GM23338 (cell line): ENCODE measurements at places on chromosomes 7 and 10.
A peak's percentile ranks its signal among the peaks of the same experiment; 100 is the strongest.

DNA sequence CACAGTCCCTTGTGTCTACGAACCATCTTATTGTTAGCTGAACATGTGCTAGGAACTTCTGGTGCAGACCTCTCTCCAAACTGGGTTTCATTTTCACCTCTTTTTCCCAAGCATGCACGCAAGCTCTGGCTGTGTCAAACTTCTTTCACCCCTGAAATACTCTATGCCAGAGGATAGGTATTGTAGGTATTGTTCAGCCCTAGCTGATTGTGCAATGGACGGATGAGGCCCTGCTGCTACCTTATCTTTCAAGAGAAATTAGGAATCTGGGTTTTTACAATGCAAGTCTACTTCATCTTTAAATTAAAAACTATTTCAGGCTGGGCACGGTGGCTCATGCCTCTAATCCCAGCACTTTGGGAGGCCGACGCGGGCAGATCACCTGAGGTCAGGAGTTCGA, 28.3 kb upstream of the MRLN start:
- DNase-seq: no peak
- no peak overlapping the region for H3K27ac ChIP-seq
- H3K4me3 ChIP-seq: no peak overlapping the region
- H3K4me1 ChIP-seq: no peaks in the 10 kb centered on the region
- H3K36me3 ChIP-seq: no peaks in the 10 kb centered on the region

DNA sequence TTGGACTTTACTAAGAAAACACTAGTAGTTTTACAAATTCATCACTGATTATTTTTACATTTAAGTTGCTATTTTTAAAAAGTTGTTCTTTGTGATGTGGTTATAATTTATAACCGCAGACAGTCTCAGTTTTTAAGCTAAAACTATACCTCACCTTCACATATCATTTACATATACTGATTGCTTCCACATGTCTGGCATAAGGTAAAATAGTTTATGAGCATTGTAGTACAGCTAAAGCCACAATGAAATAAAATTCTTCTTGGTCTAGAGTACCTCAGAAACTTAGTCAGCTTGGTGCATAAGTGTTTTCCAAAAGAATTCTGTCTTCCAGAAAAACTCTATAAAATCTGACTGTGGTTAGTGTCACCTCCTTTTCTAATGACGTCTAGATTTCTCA, 13.0 kb downstream of the SEMA3A start:
- H3K27ac ChIP-seq: no peak overlapping the region
- no peak overlapping the region for H3K4me3 ChIP-seq
- DNase-seq: no peak
- H3K4me1 ChIP-seq: peaks cover 22% of the 10 kb centered on the region
- H3K27me3 ChIP-seq: no peaks in the 10 kb centered on the region

DNA sequence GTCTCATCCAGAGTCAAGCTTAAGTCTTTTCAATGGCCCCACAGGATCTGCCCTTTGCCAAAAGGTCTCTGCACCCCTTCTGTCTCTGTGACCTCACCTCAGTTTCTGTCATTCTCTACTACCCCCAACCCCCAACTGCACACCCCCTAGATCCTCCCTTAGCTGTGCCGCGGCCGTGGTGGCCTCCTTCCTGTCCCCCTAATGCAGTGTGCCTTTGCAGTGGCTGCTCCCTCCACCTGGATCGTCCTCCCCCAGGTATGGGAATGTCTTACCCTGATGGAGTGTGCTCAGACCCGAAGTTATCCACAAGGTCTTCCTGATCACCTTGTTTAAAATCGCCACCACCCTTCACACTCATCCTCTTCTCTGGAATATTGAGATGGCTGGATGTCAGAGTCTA, 9.6 kb downstream of the FGF8 start:
- no peaks in the 10 kb centered on the region for H3K36me3 ChIP-seq
- H3K27ac ChIP-seq: no peak overlapping the region
- H3K4me1 ChIP-seq: no peaks in the 10 kb centered on the region; the same call in 1 of the 2 replicates
- DNase-seq: no peak

DNA sequence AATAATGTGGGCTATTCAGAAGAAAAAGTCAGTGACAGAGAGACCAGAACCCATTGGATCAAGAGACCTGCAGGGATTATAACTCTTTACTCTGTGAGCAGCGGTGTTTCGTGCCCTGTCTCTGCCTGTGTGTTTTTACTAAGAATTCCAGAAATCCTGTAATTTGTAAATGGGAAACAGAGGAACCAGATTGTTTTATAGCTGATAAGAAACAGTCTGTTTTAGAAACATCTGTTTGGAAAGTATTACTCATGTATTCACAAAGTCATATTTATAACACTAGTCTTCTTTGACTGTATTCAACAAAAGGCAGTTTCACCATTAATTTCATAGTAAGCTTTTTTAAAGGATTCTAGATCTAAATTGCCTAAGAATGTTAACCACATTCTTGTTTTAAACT, 30.0 kb upstream of the VDAC2 start:
- no peak overlapping the region for H3K4me3 ChIP-seq
- no peak for DNase-seq
- H3K36me3 ChIP-seq: no peaks in the 10 kb centered on the region

GRCh38 chr7:45237788-45238461, 80.3 kb downstream of the RAMP3 start:
- H3K4me1 ChIP-seq: no peaks in the 10 kb centered on the region
- H3K4me3 ChIP-seq: no peak overlapping the region
- no peak for DNase-seq
- no peak overlapping the region for H3K27ac ChIP-seq

- H3K27me3 ChIP-seq: no peaks in the 10 kb centered on the region
- peak; percentile 57 for DNase-seq
- H3K36me3 ChIP-seq: peaks cover 35% of the 10 kb centered on the region
- no peak overlapping the region for H3K27ac ChIP-seq
- H3K4me1 ChIP-seq: no peaks in the 10 kb centered on the region
Measured at GRCh38 chr7:66140924-66141323, 26.3 kb downstream of the CRCP start.

DNA sequence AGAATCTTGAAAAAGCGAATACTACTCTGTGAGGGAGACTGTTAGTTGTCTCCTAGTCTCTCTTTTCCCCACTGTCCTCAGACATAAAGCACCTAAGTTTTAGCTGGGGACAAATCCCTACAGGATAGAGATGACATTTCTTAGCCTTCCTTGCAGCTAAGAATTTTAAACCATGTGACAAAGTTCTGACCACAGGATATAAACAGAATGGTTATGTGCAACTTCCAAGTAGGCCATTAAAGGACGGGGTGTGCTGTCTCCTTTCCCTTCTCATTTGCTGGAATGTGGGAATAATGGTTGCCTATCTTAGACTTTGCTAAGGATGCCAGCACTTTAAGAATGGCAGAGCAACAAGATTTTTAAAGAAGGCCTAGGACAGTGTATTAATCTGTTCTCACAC, 74.9 kb upstream of the PRPS1L1 start:
- no peaks in the 10 kb centered on the region for H3K4me1 ChIP-seq
- H3K4me3 ChIP-seq: no peak overlapping the region
- H3K27ac ChIP-seq: no peak overlapping the region
- DNase-seq: no peak
- H3K36me3 ChIP-seq: no peaks in the 10 kb centered on the region
- no peaks in the 10 kb centered on the region for H3K27me3 ChIP-seq

DNA sequence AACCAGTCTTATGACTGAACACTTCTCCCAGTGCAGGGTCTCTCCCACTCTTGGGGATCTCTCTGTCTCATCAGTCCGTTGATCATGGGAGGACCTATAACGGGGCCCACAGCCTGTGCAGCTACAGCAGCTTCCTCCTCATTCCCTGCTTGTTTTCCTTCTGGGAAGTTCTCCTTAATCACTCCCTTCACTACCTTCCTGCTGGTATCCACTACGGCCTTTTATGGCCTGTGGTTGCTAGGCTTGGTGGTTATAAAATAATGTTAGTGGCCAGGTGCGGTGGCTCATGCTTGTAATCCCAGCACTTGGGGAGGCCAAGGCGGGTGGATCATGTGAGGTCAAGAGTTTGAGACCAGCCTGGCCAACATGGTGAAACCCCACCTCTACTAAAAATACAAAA, 3.5 kb upstream of the ZNF282 start:
- H3K4me3 ChIP-seq: no peak overlapping the region
- no peak for DNase-seq
- H3K27me3 ChIP-seq: no peaks in the 10 kb centered on the region
- 0 out of 2 replicates have a peak, but pooled peaks cover 4% of the 10 kb centered on the region for H3K4me1 ChIP-seq
- no peaks in the 10 kb centered on the region for H3K36me3 ChIP-seq

GRCh38 chr7:29196191-29196590, 1.6 kb downstream of the CHN2 start:
- H3K27ac ChIP-seq: no peak overlapping the region
- H3K4me1 ChIP-seq: peaks cover 32% of the 10 kb centered on the region
- H3K4me3 ChIP-seq: 0 out of 2 replicates have a peak overlapping the region, but pooled peaks have one; percentile 76
- H3K36me3 ChIP-seq: no peaks in the 10 kb centered on the region
- H3K27me3 ChIP-seq: peaks cover 70% of the 10 kb centered on the region

GRCh38 chr7:155831807-155832524, 19.7 kb upstream of the SHH start:
- no peaks in the 10 kb centered on the region for H3K27me3 ChIP-seq
- no peaks in the 10 kb centered on the region; the same call in 1 of the 2 replicates for H3K4me1 ChIP-seq
- DNase-seq: no peak

DNA sequence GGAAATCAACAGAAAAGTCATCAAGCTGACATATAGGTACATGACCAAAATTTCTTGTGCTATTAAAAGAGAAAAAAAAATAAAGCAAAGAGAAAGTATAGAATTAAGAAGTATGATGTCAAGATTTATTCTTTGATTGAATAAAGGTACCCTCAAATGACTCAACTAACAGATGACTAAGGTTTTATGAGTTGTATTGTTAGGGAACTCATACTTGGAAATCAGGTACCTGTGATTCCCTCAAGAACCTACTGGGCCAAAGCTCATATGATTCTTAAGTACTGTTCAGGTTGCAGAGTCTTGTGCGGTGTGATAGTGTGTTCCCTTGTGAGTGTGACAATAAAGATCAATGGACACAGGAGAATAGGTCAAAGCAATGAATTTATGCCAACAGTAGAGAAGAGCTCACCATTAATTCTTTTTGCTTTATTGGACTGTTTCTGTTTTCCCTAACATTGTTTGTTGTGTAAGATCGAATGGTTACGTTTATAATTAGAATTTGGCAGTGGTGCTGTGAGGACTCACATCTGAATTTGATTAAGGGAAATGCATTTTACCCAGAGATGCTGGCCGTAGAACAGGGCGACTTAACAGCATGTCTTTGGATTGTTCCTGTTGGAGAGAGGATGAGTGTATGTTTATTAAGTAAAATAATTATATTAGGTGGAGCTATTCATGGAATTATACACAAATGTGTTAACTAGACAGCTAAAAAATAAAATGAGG, 293.2 kb upstream of the SEMA3D start:
- no peak overlapping the region for H3K4me3 ChIP-seq
- no peak for DNase-seq
- H3K27ac ChIP-seq: no peak overlapping the region
- no peaks in the 10 kb centered on the region for H3K4me1 ChIP-seq

GRCh38 chr7:48389977-48390376, 218.7 kb downstream of the ABCA13 start:
- no peaks in the 10 kb centered on the region for H3K4me1 ChIP-seq
- H3K27ac ChIP-seq: no peak overlapping the region
- no peaks in the 10 kb centered on the region for H3K27me3 ChIP-seq
- H3K4me3 ChIP-seq: no peak overlapping the region
- no peak for DNase-seq

- no peaks in the 10 kb centered on the region for H3K4me1 ChIP-seq
- H3K36me3 ChIP-seq: no peaks in the 10 kb centered on the region
- H3K27ac ChIP-seq: no peak overlapping the region
- H3K27me3 ChIP-seq: no peaks in the 10 kb centered on the region
- H3K4me3 ChIP-seq: no peak overlapping the region
Measured at GRCh38 chr10:78375854-78376785, 342.5 kb downstream of the RPS24 start.

DNA sequence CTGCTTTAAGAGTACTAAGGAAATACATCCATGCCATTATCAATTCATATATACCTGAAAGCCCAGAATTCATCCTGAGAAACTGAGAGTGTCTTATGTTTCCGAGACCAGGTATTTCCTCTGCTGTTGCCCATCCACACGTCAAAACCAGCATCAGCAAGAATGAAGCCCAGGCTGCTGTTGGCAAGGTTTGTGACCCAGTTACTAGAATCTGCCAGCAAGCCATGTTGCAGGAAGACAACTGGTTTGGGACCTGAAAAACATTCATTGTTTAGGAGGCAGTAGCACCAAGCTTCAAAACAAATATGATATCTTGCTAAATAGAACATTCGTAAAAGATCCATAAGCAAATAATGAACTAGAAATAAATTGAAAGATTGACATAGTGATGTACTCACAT, 21.0 kb upstream of the CH25H start:
- H3K4me1 ChIP-seq: no peaks in the 10 kb centered on the region
- H3K4me3 ChIP-seq: no peak overlapping the region
- H3K27me3 ChIP-seq: no peaks in the 10 kb centered on the region
- no peak for DNase-seq
- no peak overlapping the region for H3K27ac ChIP-seq

DNA sequence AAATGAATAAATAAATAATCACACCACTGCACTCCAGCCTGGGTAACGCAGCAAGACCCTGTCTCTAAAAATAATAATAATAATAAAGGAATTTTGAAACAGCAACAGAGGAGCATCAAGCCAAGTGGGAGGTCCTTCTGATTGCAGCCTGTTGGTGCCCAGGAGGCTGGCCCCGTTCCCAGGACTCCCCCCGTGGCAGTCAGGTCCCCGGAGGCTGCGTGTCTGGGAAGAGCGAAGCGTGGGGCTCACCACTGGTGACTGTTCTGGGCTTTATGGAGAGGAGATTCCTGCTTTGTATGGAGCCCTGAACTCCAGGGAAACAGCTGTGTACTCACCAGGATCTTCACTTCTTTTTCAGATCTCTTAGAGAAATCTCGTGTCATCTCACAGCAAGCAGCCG, 19.3 kb upstream of the MYH16 start:
- H3K36me3 ChIP-seq: no peaks in the 10 kb centered on the region
- no peak overlapping the region for H3K4me3 ChIP-seq
- H3K4me1 ChIP-seq: no peaks in the 10 kb centered on the region
- no peak for DNase-seq

DNA sequence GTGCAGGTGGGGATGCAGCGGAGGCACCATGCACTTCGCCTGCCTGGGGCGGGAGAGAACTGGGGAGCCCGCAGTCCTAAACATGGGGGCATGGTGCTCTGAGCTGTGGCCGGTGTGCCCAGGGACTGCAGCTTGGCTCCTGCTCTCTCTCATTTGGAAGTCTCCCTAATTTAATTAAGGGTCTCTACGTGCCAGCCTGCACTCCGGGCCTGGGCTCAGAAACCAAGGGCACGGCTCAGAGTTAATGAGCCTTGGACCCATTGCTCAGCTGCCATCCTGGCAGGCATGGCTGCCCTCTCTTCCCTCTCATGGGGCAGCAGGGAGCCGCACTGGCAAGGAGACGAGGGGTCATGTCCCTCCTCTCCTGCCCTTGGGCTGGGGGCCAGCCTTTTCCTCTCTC, 115.6 kb downstream of the CDH23 start:
- no peak for DNase-seq
- H3K36me3 ChIP-seq: no peaks in the 10 kb centered on the region
- H3K27me3 ChIP-seq: no peaks in the 10 kb centered on the region
- no peak overlapping the region for H3K4me3 ChIP-seq
- peaks cover 5% of the 10 kb centered on the region for H3K4me1 ChIP-seq
- no peak overlapping the region for H3K27ac ChIP-seq
